ENCODE measurements at places on chromosomes 6 and 20.

DNA sequence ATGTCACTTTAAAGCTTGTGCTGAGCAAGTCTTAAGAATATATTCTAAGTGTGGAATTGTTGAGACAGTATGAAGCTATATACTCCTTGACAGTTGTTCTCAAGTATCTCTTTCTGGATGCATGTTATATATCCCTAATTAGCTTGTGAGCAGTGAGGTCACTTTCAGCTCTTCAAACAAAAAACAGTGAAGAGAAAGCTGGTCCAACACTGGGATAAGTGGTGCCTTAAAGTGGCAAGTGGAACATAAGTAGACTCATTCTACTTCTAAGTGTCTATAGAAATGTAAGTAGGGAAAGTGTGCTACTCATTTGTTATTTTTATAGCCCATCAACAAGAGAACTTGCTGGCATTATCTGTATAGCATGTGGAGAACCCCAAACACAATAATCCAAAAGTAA, 133.1 kb upstream of the BACH2 start:
- no peak for DNase-seq

GRCh38 chr6:128443553-128443952, 76.8 kb downstream of the PTPRK start:
- no peak for DNase-seq

DNA sequence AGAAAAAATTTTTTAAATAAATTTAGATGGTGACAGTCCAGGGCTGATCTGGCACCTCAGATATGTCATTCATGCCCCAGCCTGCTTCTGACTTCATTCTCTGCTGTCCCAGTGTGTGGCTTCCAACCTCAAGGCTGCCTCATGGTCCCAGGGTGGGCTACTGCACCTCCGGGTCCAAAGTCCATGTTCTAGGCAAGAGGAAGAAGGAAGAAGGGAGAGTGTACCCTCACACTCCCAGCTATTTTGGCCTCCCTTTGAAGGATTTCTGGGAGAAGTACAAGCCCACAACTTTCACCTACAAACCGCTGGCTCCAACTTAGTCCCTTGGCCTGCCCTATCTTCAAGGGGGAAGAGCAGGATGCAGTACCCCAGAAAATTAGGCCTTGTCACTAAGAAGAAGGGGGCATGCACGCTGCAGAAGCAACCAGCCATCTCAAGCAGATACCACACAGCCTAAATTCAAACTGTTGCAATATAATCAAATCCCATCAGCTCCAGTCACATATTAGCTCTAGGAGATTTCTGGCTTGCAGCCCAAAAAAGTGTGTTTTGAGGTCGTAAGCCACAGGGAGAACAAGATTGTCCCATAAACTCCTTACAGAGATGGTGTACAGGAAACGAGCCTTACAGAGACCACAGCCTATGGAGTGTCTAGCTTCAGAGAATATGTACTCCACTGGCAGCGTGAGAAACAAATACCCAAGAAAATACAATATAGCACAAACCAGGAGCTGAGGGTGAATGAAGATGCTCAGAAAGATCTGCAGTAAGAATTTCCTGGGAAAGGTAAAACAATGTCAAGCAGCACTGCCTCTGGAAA, 906 bp upstream of the BTN3A2 start:
- DNase-seq, result no peak

DNA sequence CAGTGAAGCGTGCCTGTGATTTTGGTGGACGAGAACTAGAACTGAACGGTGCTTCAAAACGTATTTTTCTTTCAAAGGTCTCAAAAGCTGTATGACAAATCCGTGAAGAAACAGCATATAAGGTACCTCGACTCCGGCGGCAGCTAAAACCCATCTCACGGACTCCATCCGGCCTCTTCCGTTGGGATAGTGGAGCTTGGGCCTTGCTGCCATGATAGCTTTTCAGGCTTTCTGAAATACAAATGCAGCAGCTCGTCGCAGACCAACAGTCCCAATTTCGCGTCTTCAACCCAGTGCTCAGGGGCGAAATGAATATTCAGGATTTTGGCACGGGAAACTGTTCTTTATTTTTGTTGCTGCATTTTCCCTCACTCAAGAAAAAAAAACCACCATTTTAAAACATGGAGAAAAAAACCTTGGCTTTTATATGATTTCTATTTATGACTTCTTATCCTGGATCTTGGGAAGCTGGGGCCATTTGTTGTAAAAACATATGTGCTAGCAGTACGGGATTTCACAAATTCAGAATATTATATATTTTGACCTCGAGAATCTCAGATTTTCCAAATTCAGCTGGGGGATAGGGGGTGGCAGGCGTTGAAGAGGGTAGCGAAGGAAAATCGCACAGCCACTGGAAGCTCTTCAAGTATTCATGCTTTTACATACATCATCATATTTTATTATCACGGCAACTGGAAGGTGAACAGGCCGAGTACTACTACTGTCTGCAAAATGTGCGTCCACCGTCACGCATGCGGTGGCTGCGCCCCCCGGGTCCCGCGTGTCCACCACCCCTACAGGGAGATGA, 849 bp downstream of the GSTA4 start:
- peak; percentile 39 for DNase-seq

GRCh38 chr20:34017610-34018009, 23.9 kb downstream of the RALY start:
- DNase-seq, result no peak

DNA sequence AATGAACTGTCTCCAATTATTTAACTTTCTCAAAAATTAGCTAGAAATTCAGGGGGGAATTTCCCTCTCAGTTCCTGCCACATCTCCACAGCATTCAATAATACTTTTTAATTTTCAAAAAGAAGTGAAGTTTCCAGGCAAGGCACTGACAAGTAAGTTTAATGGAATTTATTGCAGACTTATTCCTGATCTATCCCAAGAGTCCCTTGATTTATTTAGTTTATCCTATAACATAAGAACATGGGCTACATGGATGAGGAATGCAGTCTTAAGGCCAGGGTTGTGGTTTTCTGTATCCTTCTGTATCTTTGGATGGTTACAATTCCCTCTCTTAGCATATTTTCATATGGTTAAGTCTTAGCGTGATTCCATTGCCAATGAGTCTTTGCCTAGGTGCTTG, 126.5 kb downstream of the TSHZ2 start:
- DNase-seq, result no peak

- no peak for DNase-seq
Observed at GRCh38 chr6:54191461-54191860, 80.2 kb downstream of the MLIP start.

DNA sequence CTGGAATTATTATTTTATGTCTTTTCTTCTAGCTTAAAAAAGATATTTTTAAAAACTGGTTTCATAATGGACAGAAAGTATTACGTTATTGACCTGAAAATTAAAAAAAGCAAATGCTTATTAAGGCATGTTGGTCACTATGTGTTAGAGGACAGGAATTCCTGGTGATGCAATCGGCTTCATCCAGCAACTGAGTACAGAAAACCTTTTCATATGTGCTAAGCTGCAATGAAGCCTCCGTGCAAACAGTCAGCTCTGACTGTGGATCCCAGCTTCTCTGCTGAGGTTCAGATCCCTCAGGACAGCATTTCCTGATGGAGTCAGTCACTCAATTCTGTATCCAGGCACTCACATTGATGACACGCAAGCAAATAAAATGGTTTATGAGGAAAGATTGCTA, 22.7 kb upstream of the BMP2 start:
- no peak for DNase-seq

GRCh38 chr20:41068806-41069205, 40.2 kb downstream of the TOP1 start:
- no peak for DNase-seq

DNA sequence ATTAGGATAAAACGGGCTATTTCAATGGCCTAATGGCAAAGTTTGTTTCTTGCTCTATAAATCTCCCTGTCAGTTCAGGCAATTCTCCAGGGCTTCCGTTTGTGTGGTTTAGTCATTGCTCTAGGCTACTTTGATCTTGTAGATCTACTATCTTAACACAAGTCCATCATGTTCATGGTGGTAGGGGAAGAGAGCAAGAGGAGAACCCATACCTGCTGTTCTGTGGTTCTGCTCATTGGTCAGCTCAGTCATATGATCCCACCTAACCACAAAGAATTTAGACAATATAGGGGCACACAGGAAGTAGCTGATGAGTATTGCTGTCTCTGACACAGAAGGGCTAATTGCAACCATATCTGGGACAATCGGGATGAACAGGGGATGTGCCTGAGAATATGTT, 4.9 kb upstream of the DEK start:
- DNase-seq, result no peak

DNA sequence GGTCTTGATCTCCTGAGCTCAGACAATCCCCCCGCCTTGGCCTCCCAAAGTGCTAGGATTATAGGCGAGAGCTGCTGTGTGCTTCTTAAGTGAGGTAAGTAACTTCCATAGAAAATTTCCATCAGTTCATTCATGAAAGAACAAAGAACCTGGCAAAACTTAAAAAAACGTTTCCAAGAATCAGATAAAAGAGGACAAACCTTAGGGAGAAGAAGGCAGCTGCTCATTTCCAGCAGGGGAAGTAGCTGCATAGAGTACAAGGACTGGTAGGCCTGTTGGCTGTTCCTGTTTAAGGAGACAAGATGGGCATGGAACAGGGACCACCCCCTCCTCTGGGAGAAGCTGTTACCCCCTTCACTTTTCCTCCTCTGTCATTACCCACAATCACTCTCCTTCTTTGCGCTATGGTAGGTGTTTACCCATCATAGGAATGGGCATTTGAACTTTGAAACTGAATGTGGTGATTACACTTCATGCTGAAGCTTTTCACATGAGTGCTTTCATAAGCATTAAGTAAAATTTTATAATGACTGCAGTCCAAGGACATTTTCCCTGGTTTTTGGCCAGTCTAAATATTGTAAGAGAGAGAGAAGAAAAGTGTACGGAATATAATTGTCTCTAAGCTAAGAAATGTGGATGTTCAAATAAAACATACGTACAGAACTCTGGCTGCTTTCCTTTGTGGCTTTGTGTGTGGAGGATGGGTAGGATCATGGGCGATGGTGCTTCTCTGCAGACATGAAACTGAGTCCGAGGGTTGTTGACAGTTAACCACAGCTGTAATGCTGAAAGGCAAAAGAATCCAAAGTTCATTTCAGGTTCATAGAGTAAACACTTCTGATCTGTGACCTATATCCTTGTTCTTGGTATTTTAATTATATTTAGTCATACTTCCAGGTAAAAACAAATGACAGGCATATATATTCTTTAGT, 56.4 kb downstream of the CCN2 start:
- DNase-seq, result no peak

DNA sequence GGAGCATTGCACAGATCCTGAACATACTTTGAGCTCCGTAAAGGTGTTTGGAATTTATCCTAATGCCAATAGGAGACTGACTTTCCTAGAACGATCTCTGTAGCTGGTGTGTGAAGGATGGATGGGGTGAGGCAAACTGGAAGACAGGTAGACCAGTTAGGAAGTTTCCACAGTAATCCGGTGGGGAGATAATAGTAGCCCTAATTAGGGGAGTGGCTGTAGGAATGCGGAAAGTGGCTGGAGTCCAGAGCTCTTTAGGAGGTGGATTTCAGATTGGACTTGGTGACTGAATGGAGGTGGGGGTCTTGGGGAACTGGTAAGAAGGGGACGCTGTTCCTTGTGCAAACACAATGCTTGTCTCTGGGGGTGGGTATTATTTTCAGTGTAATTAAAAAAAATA, 146.3 kb downstream of the SOX4 start:
- no peak for DNase-seq

DNA sequence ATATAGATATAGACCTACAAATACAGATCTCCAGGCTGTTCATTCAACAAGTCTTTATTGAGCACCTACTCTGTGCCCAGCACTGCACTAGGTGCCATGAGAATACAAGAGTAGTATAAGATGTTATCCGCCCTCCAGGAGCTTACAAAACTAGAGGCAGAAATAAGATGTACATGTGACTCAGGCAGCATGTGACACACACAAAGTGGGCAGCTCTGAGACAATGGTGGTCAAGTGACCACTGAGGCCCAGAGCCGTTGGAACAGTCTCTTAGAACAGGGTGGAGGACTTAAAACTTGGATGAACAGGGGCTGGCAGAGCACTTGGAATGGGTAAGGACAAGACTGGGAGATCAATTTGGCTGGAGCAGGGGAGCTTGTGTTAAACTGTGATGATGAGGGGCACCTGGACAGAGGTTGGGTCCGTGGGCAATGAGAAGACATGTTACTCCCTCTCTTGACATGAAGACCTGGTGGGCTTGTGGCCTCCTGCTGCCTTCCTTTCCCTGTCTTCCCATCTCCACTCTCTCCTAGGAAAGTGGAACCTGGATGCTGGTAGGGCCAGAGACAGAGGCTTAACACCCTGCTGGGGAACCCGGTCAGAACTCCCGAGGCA, 21.2 kb downstream of the TRIM15 start:
- DNase-seq, result no peak

DNA sequence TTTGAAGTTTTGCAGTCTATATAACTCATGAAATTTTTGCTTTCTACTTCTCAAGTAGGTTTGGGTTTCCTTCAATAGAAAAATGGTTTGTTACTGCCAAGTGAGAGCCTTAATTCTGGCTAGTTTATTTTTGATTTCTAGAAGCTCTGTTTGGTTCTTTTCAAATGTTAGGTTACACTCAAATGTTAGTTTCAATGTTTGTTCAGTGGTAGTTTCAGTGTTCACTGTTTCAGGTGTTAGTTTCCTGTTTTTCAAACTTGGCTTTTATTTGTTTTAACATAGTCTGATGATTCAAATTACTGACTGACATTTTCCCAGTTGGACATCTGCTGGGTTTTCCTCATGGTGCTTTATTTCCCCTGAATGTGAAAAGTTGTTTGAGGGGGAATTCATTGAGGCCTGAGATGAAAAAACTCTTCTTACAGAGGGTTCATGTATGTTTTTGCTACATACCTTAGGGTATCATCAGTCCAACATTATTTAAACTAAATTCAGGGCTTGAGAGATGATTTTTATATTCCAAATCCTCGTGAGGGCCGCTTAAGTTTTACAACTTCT, 189.0 kb downstream of the JARID2 start:
- no peak for DNase-seq

- peak; percentile 49 for DNase-seq
Observed at GRCh38 chr20:63457737-63458136, 14.7 kb downstream of the KCNQ2 start.
